ENCODE measurements at places on chromosomes 2 and 18.

- no peak for DNase-seq
Observed at GRCh38 chr18:2172881-2173280, 398.4 kb downstream of the METTL4 start.

GRCh38 chr2:217934321-217935131, 68.3 kb downstream of the TNS1 start:
- no peak for DNase-seq

DNA sequence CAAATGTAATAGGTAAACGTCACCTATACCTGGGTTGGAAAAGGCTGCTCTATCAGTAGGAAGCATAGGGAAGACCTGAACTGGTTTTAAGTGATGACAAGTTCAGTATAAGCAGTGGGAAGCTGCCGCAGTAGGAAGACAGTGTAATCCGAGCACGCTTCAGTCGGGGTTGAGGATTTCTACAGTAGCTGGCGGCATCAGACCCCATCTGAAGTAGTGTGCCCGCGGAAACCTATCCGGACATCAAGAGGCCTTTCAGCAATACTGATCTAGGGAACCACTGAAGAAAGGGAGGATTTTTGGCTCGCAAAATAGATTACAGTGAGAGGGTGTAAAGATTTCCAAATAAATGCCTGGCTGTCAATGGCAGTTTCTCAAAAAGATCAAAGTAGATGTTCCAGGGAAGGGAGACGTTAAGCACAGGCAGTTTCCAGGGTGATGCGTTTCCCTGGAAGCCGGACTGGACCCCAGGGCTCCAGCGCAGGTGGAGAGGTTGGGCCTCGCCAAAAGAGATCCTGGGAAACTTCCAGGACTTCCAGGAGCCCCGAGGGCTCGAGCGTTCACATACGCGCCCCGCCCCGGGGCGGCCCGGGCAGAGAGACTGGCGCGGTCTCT, 5.3 kb downstream of the LOXL3 start:
- DNase-seq, result no peak

DNA sequence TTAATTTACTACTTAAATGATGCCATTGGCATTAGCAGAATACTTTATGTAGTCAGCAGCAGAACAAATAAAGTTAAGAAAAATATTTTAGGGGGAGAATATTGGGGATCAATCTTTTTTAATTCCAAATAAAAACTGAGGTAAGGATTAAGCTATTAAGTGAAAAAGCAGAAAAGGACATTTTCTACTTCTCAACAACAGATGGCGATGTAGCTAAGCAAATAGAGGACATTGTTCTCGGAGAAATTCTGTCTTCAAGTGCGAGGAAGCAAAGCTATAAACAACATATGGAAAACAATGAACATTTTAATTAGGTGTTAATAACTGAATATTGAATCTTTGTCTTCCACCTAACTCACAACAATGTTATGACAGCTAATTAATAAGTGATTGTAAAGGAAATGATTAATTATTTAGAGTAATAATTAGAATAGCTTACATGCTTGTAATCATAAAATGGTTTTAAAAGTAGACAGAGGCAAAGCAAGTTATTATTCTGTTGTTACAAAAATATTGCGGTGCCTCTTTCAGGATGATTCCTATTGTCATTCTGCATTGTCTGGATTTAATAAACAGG, 32.9 kb upstream of the CCDC93 start:
- DNase-seq, result no peak

GRCh38 chr2:8643250-8643995, 38.4 kb upstream of the ID2 start:
- no peak for DNase-seq

DNA sequence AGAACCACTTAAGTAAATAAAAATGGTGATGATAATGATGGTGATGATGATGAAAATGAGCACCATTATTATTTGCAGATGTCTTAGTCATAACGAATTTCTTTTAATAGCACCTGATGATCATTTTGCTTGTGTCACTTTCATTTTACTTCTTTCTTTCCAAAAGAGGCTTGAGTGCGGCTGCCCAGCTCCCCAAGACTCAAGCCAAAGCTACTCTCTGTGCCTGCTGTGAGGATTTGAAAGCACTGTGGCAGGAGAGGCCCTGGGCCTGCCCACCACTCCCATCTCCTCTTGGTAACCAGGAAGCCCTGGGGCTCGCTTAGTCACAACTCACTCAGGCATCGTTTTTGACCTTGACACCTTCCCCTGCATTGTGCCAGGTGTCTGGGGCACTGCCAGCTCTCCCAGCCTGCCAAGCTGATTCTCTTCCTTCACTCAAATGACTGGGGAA, 41.2 kb downstream of the RPL37A start:
- DNase-seq, result no peak

GRCh38 chr2:191501561-191502168, 176.3 kb upstream of the NABP1 start:
- no peak for DNase-seq

GRCh38 chr2:155830817-155831579, 501.5 kb downstream of the NR4A2 start:
- no peak for DNase-seq

GRCh38 chr2:118102433-118103082, 14.3 kb downstream of the INSIG2 start:
- no peak for DNase-seq

DNA sequence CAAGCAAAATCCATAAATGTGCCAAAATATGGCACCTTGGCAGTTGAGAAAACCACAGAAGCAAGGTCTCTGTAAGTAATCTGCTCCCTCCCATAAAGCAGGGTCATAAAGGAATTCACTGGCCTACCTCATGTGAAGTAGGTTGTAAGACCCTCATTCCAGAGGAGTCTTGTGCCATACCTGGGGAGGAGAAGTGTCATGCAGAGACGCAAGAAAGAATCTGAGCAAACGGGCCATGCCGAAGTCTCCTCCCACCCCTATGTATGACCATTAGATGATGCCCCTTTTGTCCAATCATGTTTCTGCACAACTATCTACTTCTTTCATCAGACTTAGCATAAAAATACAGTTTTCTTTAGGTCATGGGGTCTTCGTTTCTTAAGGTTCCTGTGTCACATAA, 14.6 kb downstream of the NMUR1 start:
- DNase-seq, result no peak
